Sciatic nerve (tissue), 2 donors: ENCODE measurements at places on chromosomes 4 and X. TPM values are rescaled to one million over a fixed set of nuclear protein-coding genes. Genes with fewer than 3 reads are reported as not detected.

Gene TRIM60
- total RNA-seq = not detected

Gene BCAP31
- total RNA-seq = 124 TPM

Gene THAP9
- 5.5 TPM for total RNA-seq

Gene FAM120C
- total RNA-seq = 22.5 TPM

Gene GNRHR
- total RNA-seq = not detected

Gene PF4V1
- total RNA-seq = not detected

Gene PSAPL1
- 0.09 TPM for total RNA-seq

Gene ADH6
- not detected for total RNA-seq
